Epithelial cell of alveolus of lung (primary cell): ENCODE measurements at places on chromosomes 5 and 9. TPM values are rescaled to one million over a fixed set of nuclear protein-coding genes. Genes with fewer than 3 reads are reported as not detected.

Gene SLC27A6
- 1.6 and 1.8 TPM in 2 replicates for total RNA-seq

Gene IRGM
- total RNA-seq, result 13.3 TPM in 1 of 2 replicates, not detected in the other

Gene CTNND2
- total RNA-seq, result not detected in 2 replicates

Gene GNA14
- total RNA-seq, result under 0.01 and 0.40 TPM in 2 replicates

Gene PCDHGB5
- total RNA-seq, result 7.6 and 13.0 TPM in 2 replicates

Gene CER1
- not detected in 2 replicates for total RNA-seq

Gene PTGR1
- total RNA-seq, result 66.8 and 101 TPM in 2 replicates

Gene CDKN2A
- 0.64 and 8.3 TPM in 2 replicates for total RNA-seq

Gene IL33
- 10.9 and 60.6 TPM in 2 replicates for total RNA-seq
